ENCODE measurements at places on chromosomes 3 and 15. TPM values are rescaled to one million over a fixed set of nuclear protein-coding genes. Genes with fewer than 3 reads are reported as not detected.

The TRPM1 gene
- total RNA-seq, result not detected

The DAZL gene
- not detected for total RNA-seq

The ITIH4 gene
- total RNA-seq, result 0.58 TPM

The GPR160 gene
- 2.6 TPM for total RNA-seq

The DMXL2 gene
- total RNA-seq, result 13.6 TPM

The SLC38A3 gene
- total RNA-seq, result not detected

The PRICKLE2 gene
- 9.6 TPM for total RNA-seq

The RARB gene
- total RNA-seq, result not detected

The ANKRD34C gene
- total RNA-seq, result not detected

The NMD3 gene
- 89.6 TPM for total RNA-seq

The GHSR gene
- not detected for total RNA-seq
